PC-3 (cell line): ENCODE measurements at places on chromosomes 2 and 18.

DNA sequence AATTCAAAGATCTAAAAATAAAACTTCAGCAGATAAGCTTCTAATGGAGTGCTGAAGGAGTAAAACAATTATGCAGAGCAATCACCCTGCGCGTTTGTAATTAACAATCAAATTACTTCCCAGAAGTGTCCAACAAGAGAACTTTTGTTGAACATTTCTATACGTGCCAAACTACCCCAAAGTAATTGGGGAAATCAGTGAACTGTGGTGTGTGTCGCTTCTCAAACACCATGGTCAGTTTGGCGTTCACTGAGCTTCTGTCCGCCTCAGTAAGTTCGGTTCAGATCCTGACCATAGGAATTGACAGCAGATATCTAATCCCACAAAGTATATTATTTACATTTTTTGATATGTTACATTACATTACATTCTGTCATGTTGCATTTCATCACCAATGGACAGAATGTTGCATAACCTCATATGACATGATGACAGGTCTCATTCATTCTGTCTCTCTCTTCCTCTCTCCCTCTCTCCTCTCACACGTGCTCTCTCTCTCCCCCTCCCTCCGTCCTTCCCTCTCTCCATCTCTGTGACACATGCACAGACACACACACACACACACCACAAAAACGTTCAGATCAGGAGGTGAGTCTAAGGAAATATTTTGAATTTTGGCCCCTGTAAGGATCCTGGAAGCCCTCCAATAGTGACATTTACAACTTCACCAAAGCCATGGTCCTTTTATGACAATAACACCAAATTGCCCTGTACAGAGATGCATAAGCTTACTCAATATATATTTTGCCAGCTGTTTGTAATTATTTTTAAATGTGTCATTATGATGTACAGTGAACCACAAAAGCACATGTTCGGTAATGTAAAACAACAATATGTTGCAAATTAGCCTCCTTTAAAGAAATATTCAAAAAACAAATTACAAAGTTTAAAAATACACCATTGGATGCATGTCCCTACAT is 269.2 kb downstream of the FIGN start:
- H3K27me3 ChIP-seq = peaks cover 74% of the 10 kb centered on the region
- no peak overlapping the region for H3K27ac ChIP-seq
- no peaks in the 10 kb centered on the region for H3K36me3 ChIP-seq
- DNase-seq = no peak

DNA sequence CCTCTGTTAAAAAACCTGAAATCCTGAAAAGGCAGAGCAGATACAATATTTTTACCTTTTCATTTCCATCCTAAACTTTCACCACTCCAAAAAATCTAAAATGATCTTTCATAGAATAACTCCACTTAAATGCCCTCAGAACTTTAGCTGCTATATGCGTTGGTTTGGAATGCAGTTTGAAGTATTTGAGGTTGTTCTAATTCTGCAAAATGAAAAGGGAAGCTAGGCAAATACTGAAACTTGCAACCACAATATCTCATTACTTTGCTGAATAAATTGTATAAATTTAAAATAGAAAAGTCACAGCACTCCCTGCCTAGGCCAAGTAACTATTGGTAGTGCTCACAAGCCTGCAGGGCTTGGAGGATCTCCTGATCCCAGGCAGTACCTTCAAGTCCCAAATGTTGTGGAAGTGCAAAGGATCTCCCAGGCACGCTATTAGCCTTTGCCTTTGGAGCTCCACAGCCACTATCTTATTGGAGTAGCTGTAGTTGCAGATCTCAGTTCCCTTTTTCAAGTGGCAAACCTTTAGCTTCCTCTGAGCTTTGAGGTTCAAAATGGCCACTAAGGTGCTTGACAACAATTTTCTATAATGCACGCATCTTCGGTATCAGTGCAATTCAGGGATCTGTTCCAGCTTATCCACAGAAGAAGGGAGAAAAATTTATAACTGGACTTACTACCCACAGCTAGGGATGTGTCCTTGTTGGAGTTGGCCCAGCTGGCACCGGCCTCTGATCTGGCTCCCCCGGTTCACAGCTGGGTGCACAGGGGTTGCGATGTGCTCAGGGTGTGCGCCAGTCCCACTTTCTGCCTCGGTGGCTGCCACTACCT is 43.4 kb upstream of the ANKRD62 start:
- H3K36me3 ChIP-seq = no peaks in the 10 kb centered on the region
- no peak overlapping the region for H3K4me3 ChIP-seq
- peaks cover 15% of the 10 kb centered on the region for H3K27me3 ChIP-seq
- no peak for DNase-seq
- no peak overlapping the region for H3K27ac ChIP-seq
- peaks cover 4% of the 10 kb centered on the region; the same call in 1 of the 2 replicates for H3K4me1 ChIP-seq

DNA sequence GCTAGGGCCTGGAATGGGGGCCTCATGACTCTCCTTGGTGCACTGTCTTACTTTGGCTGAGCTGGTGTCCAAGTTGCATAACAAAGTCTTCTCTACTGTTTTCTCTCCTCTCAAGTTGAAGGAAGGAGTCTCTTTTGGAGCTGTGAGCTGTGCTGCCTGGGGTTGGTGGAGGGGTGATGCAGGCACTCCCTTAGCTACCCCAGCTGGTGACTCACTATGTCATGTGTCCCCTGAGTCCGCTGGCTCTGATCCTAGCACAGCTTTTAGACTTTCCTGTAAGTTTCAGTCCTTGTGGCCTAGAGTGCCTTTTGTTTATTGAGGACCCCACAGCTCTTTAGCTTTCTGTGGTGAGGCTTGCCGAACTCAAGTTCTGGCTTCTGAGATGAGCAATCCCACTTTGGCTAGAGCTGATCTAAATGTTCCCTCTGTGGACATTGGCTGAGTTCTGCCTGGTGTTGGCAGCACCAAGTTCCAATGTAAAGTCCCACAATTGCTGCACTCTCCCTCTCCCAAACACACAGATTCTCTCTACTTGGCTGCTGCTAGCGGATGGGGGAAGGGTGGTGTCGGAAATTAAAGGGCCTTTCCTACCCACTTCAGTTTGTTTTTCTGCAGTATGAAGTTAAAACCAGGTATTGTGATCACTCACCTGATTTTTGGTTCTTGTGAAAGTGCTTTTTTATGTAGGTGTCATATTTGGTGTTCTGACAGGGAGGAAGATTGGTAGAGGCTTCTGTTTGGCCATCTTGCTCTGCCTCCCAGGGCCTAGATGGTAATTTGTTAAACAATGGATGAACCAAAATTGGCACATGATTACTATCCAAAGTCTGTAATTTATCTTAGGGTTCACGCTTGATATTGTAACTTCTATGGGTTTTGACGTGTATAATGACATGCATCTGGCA is 83.2 kb downstream of the COMMD1 start:
- H3K36me3 ChIP-seq = no peaks in the 10 kb centered on the region
- H3K4me1 ChIP-seq = no peaks in the 10 kb centered on the region
- H3K27ac ChIP-seq = no peak overlapping the region
- H3K27me3 ChIP-seq = no peaks in the 10 kb centered on the region

DNA sequence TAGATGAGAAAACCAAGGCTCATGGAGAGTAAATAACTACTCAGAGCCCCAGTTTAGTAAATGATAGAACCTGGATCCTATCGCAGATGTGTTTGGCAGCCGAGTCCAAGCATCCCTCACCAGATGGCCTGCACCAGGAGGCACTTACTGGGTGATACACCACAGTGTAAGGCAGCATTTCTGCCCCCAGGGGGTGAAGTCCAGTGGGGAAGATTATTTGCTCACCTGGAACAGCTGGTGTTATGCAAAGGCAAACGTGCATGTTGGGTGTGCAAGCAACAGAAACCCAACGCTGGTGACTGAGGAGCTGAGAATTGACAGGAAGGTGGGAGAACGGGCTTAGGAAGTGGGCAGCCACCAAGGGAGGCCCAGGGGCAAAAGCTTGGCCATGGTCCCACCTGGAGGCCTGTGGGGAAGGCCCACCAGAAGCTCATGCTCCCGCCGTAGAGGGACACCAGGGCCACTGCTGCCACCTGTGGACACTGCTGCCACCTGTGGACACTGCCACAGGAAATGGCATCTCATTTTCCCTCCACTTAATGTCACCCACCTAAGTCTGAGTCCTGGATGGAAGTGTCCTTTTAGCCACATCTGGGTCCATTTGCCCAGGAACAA is 100.6 kb downstream of the TFCP2L1 start:
- DNase-seq = peak; percentile 28
- peaks cover 16% of the 10 kb centered on the region for H3K4me1 ChIP-seq
- no peak overlapping the region for H3K4me3 ChIP-seq
- no peaks in the 10 kb centered on the region for H3K36me3 ChIP-seq
- H3K27me3 ChIP-seq = no peaks in the 10 kb centered on the region
- H3K27ac ChIP-seq = no peak overlapping the region

GRCh38 chr2:72674982-72675915 is 150.6 kb downstream of the EXOC6B start:
- no peak for DNase-seq
- no peak overlapping the region for H3K27ac ChIP-seq
- no peaks in the 10 kb centered on the region for H3K27me3 ChIP-seq
- H3K4me1 ChIP-seq = peaks cover 5% of the 10 kb centered on the region; the same call in 1 of the 2 replicates
- H3K36me3 ChIP-seq = no peaks in the 10 kb centered on the region

GRCh38 chr18:55419947-55420664 is 167.9 kb downstream of the TCF4 start:
- DNase-seq = no peak
- no peaks in the 10 kb centered on the region for H3K4me1 ChIP-seq
- H3K27ac ChIP-seq = no peak overlapping the region
- H3K27me3 ChIP-seq = no peaks in the 10 kb centered on the region

DNA sequence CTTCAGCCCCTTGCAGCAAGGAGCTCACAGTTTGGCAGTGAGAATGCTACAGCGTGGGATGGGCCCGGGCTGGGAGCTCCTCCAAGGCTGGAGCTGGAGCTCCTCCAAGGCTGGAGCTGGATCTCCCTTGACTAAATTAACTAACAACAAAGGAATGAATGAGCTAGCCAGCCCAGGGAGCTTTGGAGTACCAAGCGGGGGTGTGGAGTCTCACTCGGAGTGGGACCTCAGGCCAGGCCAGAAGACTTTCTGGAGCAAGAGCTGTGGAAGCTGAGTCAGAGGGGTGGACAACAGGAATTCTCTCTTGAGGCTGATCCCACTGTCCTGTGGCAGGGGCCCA is 244.7 kb upstream of the HS6ST1 start:
- no peak overlapping the region for H3K27ac ChIP-seq
- DNase-seq = no peak
- H3K4me1 ChIP-seq = no peaks in the 10 kb centered on the region
- no peak overlapping the region for H3K4me3 ChIP-seq
- H3K36me3 ChIP-seq = no peaks in the 10 kb centered on the region
- H3K27me3 ChIP-seq = peaks cover 37% of the 10 kb centered on the region

DNA sequence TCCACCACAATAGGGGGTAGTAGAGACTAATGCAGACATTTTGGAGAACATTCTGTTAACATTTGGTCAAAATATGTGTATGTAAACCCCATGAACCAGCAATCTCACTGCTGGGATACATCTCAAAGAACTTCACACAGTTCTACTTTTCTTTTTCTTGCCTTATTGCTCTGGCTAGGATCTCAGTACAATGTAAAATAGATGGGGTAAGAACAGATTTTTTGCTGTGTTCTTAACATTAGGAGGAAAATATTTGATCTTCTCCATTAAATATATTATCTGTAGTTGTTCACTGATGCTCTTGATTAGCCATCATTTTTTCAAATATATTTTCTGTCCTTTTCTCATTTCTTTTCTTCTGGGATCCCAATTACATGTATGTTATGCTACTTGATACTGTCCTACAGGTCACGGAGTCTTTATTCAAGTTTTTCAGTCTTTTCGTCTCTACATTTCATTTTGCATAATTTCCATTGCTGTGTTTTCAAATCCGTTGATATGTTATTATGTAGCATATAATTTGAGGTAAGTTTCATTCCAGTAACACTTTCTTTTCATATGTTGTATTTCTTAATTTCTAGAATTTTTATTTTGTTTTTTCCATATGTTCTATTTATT is 352.2 kb downstream of the ZNF521 start:
- no peak overlapping the region for H3K4me3 ChIP-seq
- no peaks in the 10 kb centered on the region; the same call in 1 of the 2 replicates for H3K27me3 ChIP-seq
- no peaks in the 10 kb centered on the region for H3K36me3 ChIP-seq
- no peak overlapping the region for H3K27ac ChIP-seq

GRCh38 chr2:227643990-227644551 is 22.5 kb upstream of the SCYGR5 start:
- no peaks in the 10 kb centered on the region for H3K27me3 ChIP-seq
- no peaks in the 10 kb centered on the region for H3K36me3 ChIP-seq
- H3K4me1 ChIP-seq = no peaks in the 10 kb centered on the region
- no peak overlapping the region for H3K27ac ChIP-seq
- H3K4me3 ChIP-seq = no peak overlapping the region
